ENCODE measurements at places on chromosomes 3 and 15.

DNA sequence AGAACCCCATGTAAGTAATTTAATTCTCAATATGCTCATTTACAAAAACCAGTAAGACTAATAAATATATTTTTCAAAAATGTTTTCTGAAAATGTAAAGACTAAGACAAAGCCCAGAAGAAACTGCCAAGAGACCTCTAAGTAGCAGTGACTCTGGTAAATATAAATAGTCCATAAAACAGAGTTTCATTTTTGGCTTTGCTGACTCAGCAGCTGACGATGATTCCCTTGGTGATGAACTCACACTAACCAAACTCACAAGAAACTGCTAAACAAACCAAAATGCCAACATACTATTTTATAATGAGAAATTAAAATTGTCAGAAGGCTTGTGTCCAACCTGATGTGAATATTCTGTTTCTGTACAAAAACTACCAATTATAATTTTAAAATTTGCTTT, 31.5 kb upstream of the IMPG2 start:
- peak; percentile 42 for DNase-seq

DNA sequence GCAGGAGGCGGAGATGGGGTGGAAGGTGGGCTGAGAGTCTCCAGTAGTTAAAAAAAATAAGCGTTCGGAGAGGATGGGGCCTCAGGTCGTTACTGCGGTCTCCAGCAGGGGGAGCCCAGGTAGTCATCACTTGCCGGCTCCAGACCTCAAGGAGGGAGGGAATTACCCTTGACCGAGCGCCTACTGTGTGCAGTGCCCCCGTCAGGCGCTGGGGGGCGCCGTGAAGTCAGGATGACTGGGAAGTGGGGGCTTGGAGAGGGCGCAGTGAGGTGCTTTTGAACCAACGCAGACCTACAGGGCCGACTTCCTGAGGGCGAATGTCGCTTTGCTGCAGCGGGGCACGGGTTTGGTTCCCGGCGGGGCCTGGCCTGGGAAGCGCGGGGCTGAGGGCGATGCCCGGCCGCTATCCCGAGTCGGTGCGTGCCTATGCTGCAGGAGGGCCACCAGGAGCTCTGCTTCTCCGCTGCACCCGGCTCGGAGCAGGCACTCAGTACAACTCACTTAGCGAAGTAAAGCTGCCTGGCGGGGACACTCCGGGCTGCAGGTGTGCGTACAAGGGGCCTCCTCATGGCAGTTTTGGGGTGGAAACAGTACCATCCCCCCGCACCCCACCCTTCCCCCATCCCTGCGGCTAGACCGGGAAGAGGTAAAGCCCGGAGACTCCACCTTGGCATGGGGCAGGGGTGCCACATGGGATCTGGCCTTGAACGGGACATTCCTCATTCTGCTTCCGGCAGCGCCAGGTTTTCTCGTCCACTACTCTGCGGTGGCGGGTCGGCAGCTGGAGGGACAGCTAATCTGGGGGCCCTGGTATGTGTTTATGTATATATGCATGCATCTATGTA, 79.8 kb downstream of the RHCG start:
- DNase-seq: peak; percentile 81

- DNase-seq: no peak
Measured at GRCh38 chr3:81989274-81989673, 227.8 kb upstream of the GBE1 start.

- DNase-seq: no peak
Measured at GRCh38 chr3:77780278-77780996, 740.5 kb downstream of the ROBO2 start.

DNA sequence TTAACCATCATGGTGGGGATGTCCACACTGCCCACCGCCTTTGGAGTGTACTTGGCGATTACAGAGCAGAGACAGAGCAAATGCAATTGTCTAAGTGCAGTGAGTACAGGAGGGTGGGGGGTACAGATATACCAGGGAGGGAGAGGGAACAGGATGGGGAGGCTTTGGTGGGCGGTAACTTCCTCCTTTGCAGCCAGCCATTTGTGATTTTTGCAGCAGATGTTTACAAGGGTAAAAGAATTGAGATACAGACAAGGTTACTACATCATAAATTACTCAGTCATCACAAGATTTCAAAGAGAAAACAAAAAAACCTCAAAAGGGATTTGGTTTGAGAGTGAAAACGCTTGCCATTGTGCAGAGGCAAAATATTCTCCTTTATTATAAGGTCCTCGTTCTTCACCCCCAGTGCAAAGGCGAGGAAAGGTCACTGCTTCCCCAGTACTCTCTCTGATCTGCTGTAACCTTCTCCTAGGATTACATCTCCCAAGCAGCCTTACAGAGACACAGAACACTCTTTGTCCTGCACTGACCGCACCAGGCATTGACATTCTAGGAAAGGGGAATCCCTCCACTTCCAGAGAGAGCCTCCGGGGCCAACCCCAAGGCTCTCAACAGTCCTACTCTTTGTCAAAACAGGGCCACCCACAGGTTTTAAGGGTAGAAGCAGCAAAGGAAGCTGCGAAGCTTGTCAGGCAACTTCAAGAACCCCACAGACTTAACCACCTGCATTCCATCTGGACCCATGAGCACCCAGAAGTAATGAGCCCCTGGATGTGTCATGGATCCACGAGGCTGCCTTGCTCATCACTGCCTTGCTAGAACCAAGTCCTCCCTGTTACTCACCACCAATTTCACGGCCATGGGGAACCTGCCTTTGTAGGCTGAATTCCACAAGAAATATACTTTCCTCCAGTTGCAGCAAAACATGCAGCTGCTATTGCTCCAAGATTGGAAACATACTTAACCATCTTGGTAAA, 117.3 kb downstream of the ADAMTS17 start:
- peak; percentile 8 for DNase-seq

DNA sequence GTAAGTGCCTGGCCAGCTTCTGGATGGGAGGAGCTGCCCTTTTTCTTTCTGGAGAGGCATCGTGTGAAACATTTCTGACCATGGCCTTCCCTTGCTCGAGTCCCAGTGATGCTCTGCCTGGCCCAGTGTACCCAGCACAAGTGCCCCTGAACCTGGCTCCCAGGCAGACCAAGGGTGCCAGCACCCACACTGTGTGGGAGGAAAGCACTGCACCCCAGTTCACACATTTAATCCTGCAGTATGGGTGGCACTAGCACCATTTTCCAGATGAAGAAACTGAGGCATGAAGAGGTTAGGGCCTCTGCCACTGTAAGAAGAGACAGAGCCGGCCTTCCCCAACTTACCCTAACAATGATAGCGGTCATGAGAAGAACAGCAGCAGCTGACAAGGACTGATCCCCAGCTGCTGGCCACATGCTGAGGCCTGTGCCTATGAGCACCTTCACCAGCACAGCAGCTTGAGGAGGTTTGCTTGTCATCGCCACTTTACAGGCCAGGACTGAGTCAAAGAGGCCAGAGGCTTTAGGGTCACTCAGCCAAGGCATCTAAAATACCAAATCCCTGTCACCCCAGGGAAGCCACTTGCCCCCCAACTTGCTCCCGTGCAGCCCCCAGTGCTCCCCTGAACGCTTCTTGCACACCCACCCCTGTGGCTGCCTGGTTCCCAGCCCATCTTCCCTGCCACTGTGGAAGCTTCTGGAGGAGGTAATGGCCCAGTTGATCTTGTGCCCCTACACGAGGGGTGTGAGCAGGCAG, 15.0 kb downstream of the PRR23E start:
- DNase-seq: no peak

- DNase-seq: peak; percentile 33
Measured at GRCh38 chr15:58212909-58213526, 74.8 kb downstream of the AQP9 start.

DNA sequence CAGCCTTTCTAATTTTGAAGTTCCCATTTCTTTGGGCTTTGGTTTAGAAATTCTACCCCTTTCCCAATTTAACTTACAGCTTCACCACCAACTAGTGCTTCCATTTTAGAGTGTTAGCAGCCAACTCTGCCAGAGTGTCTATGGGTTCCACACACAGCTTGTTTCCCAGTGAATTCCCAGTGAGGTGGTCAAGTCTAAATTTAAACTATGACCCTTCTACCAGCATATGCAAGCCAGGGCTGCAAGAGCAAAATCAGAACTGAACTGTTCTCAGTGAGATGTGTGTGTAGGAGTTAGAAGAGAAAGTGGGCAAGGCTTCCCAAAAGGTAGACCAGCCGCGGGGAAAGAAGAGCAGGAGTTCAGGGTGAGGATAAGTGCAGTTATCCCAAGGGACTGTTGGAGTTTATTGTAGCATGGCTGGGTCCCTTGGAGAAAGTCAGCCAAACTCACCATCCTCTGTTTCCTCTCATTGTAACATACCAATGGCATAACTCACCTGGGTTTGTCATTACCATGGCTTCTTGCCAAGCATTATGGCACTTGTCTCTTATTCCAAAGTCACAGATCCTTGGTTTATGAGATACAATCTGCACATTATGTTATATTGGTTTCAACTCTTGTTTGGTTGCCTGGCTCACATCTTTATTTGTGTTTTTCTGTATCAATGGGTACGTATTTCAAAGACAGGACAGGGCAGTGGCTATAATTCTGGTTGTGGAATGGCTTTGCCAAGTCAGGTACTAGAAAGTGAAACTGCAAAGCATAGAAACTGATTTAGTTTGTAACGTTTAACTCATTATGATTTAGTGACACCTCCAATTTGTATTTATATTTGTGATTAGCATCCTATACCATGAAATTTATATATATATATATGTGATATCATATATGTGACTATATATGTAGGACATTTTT, 130.2 kb upstream of the UMPS start:
- no peak for DNase-seq

DNA sequence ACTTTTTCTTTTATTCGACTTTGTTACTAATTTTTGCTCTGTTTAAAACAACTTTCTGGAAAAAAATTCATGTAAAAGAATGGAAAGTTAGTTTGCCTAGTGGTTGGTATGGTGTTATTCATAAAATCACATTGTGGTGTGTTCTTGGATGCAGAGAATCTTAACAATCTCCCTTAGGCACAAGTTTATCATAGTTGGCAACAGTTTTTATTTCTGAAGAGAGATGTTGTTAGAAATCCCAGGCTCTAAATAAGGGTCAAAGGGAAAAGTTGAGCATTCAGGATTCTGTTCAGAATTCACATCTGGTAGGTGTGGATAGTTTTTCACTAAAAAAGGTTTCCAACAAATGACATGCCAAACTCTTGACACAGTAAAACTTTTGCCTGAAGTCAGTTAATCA, 6.4 kb downstream of the DUT start:
- no peak for DNase-seq

DNA sequence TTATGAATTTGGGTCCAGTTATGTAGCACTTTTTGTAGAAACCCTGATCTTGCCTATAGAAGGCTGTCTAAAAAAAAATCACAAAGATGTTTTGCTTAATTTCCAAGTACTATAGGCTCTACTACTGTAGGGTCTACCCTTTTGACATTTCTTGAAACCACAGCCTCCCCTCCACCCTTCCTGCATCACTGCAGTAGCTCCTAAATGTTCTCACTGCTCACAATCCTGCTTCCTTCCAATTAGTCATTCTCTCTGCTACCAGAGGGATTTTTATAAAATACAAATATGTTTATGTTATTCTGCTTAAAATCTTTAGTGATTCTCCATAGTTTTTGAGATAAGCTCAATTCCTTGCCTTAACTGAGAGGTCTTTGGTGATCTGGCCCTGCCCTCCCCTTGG, 114.0 kb downstream of the CYP19A1 start:
- no peak for DNase-seq

- DNase-seq: no peak
Measured at GRCh38 chr15:94749811-94750617, 518.7 kb downstream of the MCTP2 start.

GRCh38 chr3:71962561-71963240, 177.8 kb upstream of the PROK2 start:
- no peak for DNase-seq

- no peak for DNase-seq
Measured at GRCh38 chr15:72562386-72562785, 88.3 kb downstream of the ARIH1 start.

DNA sequence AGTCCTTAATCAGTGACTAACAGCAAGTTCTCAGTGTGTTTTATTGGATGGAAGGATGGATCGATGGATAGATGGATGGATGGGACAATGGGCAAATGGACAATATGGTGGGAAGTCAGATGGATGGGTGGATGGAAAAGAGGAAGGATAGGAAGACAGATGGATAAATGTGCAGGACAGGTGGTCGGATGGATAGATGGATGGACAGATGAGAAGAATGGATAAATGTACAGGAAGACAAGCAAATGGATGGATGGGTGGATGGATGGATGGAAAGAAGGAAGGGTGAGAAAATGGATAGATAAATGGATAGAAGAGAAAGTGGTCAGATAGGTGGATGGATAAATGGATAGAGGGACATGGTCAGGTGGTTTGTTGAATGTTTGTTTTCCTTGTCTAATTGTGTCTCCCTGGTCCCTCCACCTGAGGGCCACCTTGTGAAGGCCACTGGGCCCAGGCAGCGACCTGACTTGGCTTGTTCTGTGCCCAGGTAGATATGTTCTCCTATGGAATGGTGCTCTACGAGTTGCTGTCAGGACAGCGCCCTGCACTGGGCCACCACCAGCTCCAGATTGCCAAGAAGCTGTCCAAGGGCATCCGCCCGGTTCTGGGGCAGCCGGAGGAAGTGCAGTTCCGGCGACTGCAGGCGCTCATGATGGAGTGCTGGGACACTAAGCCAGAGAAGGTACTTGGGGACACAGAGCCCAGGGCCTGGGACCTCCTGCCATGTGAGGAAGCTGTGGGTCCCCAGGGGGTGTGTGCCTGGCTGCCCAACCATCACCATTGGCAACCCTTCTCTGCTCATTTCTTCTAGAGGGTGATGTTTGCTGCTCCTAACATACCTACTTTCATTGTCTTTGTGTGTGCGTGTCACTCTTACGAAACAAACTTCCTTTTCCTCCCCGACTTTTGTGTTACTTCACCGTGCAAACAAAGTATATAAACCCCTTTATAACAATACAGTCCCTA, 137.5 kb downstream of the LRRK1 start:
- DNase-seq: no peak

- no peak for DNase-seq
Measured at GRCh38 chr15:101635944-101636727, 16.0 kb downstream of the TM2D3 start.

DNA sequence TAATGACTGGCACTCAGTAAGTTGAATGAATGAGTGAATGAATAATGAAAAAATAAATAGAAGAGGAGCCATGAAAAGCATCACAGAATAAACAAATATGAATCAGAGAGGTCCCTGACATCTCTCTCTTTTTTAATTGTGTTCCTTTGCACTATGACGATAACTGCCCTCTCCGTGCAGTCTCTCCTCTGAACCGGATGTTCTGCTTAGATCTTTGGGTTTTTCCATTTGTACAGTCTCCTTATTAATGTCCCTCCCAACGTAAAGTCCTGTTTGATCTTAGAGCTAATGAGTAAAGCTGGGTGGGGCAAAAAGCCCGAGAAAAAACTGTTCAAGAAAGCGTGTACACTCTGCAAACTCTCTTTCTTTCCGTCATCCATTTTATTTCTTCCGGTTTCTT, 28.3 kb upstream of the BHLHE40 start:
- no peak for DNase-seq

DNA sequence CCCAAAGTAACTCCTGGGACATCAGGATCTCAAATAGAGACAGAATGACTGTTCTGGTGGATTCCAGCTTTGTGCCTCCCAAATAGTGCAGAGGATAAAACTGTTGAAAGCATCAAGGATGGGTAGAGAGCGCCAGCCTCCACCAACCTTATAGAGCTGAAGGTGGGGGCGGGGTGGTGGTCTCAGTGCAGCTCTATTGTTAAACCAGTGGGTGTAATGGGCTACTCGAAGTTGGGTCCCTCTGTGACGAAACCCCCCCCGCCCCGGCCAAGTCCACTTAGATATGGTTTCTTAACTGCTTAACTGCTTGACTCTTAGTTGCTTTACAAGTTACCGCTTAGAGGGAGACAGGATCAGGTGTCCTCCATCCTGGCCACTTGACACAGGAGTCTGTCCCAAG, 22.7 kb downstream of the DHX30 start:
- DNase-seq: no peak
